ENCODE measurements at places on chromosomes 2 and 18. TPM values are rescaled to one million over a fixed set of nuclear protein-coding genes. Genes with fewer than 3 reads are reported as not detected.

GRCh38 chr2:173278794-173279526 lies 75.7 kb upstream of the CDCA7 start:
- no peak overlapping the region for H3K27ac ChIP-seq
- peaks cover 4% of the 10 kb centered on the region for H3K27me3 ChIP-seq
- H3K4me3 ChIP-seq: no peak overlapping the region

PRR30 gene
- not detected for total RNA-seq

SLC16A14 gene
- total RNA-seq: under 0.01 TPM

SERPINB7 gene
- total RNA-seq: 0.36 TPM

KATNAL2 gene
- 5.0 TPM for total RNA-seq

GRCh38 chr18:8688816-8689215 lies 16.5 kb upstream of the MTCL1 start:
- H3K4me3 ChIP-seq: no peak overlapping the region
- no peaks in the 10 kb centered on the region for H3K36me3 ChIP-seq
- no peaks in the 10 kb centered on the region for H3K4me1 ChIP-seq
- no peak overlapping the region for H3K27ac ChIP-seq
- no peak for DNase-seq

DNA sequence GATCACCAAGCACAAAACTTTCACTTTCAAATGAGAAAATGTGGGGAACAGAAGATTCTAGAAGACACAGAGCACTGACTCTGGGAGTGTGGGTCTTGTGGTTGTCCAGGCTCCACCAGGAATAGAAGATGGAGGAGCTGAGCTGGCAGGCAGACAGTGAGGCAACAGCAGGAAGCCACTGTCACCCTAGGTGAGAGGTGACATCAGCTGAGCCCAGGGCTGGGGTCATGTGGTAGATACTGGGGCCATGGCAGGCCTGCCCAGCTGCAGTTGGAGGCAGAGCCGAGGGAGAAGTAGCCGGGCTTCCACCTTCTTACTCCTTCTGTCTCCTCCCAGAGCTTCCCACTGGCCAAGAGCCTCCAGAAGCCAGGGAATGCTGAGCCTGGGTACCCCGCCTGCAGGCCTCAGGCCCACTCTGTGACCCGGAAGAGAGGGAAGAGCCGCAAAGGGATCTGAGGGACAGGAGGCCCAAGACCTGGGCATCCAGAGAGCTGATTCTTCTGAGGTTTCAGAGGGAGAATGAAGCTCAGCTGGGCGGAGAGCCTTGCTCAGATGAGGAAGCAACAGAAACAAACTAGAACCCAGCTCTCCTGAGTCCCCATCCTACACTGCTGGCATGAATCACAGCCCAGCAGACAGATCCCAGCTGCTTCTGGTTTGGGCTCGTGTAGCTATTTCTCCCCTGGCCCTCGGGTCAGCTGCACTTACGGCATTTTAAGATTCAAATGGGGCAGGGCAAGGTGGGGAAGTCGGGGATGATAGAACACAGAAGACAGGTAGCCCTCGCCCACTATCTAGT lies 39.8 kb upstream of the ASAP2 start:
- DNase-seq: no peak
- no peaks in the 10 kb centered on the region for H3K27me3 ChIP-seq
- H3K36me3 ChIP-seq: no peaks in the 10 kb centered on the region
- no peak overlapping the region for H3K27ac ChIP-seq
- peaks cover 18% of the 10 kb centered on the region for H3K4me1 ChIP-seq

IGFBP5 gene
- total RNA-seq: 29.5 TPM

- DNase-seq: no peak
- no peak overlapping the region for H3K4me3 ChIP-seq
- H3K36me3 ChIP-seq: peaks cover 36% of the 10 kb centered on the region
- H3K27me3 ChIP-seq: no peaks in the 10 kb centered on the region
Measured at GRCh38 chr2:135063210-135063609, 11.1 kb downstream of the RAB3GAP1 start.

- H3K27me3 ChIP-seq: no peaks in the 10 kb centered on the region
- peak; percentile 95 for DNase-seq
- H3K27ac ChIP-seq: no peak overlapping the region
- no peaks in the 10 kb centered on the region for H3K36me3 ChIP-seq
Measured at GRCh38 chr2:130873700-130874346, 37.1 kb downstream of the ARHGEF4 start.

GRCh38 chr2:172817411-172817810 lies 81.8 kb downstream of the RAPGEF4 start:
- peaks cover 5% of the 10 kb centered on the region for H3K4me1 ChIP-seq
- peaks cover 8% of the 10 kb centered on the region for H3K27me3 ChIP-seq

PPP1R1C gene
- total RNA-seq: 0.29 TPM

PRSS56 gene
- not detected for total RNA-seq

DNA sequence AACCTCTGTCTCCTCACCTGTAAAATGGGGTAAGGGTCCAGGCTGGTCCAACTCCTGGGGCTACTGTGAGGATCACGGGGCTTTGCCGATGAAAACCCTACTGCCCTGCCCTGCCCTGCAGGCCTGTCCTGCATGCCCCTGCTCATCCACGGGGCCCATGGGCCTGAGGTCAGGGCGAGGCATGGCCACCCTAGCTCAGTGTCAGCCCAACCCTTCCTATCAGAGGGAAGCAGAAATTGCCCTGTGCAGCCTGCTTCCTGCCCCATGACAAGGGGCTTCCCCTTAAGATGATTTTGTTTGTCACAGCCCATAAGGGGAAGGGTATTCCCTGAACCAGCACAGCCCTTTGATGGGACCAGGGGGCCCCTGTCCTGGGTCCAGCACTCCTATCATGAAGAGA lies 353.6 kb upstream of the ID2 start:
- peaks cover 6% of the 10 kb centered on the region for H3K27me3 ChIP-seq
- H3K4me3 ChIP-seq: no peak overlapping the region
- no peaks in the 10 kb centered on the region for H3K36me3 ChIP-seq
- H3K27ac ChIP-seq: no peak overlapping the region

Data from osteoblast (primary cell).